ENCODE measurements at places on chromosomes 16 and 17. TPM values are rescaled to one million over a fixed set of nuclear protein-coding genes. Genes with fewer than 3 reads are reported as not detected.

GRCh38 chr16:19524616-19525384 is 1.1 kb downstream of the CCP110 start:
- no peak for DNase-seq

DNA sequence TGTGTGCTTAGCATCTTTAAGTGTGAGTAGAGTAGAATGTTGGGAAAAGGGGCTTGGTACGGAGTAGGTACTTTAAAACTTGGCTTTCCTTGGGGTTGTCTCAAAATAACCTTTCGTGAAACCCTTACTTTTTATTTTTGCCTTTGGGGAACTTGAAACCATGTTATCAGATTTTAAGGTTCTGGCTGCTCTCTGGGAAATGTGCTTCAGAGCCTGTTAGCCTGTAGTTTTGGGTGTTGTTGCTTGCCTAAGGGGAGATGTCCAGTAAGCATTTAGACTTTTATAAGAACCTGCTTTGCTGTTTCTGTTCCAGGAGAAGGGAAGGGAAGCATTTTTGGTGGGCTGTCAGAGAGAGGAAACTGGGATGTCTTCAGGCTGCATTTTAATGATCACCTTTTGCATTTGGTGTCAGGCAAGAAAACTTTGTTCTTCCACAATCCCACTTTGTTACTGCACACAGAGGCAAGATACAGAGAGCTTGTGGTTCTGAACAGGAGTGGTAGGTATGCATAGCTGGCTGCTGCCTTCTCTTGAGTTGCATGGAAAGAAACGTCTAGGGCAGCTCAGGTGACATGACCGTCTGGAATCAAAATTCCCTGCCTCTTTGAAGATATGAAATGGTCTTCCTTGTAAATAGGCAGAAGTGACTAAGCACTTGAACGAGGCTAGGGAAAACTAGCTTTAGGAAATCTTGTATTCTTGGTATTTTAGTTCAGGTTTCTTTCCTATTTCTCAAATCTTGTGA is 1.7 kb downstream of the RABEP1 start:
- DNase-seq: no peak

GRCh38 chr17:16881239-16881924 is 90.5 kb downstream of the TNFRSF13B start:
- no peak for DNase-seq

DNA sequence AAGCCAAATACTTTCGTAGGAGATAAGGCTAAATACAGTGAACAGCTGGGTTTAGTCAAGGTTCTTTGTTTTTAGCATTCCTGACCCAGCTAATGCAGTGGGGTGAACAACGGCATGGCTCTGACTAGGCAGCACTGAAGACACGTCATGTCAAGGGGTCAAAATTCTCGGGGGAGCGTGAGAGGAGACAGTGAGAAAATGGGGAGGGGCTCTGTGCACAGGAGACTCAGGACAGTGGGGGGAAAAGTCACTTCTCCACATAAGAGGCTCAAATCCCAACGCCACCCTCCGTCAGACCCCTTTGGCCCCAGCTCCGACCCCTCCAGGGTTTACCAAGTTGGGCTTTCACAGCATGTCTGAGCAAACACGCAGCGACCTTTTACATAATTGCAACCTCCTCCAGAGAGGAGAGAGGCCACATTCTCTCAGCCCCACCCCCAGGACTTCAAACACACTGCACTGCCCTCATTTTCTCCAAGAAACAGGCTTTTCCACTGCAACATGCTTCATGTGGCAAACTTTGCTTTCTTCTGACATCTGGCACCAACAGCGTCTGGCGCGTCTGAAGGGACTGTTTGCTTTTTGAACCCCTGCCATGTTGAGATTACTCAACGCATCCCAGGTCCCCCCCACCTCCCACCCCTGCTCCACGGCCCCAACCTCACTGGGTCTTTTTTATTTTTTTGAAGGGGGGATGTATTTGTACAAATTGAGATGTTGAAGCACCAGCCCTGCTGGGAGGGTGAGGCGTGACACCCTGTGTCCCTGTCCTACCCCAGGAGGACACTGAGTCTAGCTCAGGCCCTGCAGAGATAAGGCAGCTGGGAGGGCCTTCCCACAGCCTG is 30.0 kb downstream of the AXIN2 start:
- DNase-seq: no peak

GRCh38 chr17:74599023-74599399 is 6.9 kb upstream of the CD300LD start:
- no peak for DNase-seq

DNA sequence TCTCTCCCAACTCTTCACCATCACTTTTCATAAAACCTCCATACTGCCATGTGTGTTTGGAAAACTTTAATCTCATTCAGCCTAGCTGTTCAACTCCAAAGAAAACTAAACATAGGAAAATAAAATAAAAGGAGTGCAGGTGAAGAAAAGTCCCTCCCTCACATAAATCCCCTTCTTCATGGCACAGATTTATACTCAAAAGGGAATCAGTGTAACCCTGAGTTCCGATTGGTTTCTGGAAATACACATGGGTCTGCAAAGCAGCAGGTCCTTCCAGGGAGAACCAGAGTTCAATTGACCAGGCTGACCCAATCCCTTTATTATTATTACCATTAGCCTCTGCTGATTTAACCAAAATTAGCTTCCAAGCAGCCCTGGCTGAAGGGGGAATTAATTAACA is 8.9 kb upstream of the HOXB2 start:
- DNase-seq: no peak

DNA sequence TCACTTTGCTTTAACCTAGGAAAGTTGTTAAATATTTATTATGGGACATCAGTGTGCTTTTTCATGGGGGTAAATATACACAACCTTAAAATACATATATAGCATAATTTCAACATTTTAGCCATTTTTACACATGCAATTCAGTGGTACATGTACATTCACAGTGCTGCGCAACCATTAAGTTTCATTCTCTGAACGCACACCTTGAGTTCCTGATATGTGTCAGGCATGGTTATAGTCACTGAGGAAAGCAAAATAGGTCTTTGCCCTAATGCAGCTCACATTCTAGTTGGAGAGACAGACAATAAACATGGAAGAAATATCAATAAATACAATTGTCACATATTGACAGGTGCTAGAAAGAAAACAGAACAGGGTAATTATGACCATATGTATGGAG is 12.8 kb upstream of the CNEP1R1 start:
- no peak for DNase-seq

DNA sequence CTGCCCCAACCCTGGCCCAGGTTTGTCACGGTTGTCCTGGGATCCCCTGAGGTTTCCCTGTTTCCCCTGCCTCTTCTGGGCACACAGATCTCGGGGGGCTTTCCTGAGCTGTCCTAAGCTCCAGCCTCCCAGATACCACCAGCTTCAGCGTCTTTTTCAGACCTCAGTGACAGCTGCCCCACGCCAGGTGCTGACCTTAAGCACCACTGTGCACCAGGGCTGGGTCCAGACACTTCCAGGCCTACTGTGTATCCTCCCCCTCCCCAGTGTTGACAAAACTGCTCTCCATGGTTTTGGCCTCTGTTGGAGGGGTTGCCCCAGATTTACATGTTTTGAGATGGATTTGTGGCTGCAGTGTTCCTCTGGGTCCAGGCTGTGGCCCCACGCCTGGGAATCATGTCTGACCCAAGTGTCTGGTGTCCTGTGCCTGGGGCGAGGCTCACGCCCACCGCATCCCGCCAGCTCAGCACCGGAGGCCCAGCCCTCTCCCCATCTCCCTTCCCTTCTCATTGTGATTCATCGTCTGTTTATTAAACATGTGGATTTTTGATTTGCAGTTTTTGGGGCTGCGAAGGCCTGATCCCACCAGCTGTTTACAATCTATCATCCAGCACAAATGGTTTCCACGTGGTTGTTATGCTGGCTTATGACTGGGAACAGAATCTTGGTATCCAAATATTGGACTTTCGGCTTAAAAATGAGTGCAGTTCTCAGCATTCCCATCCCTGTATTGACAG is 82.1 kb downstream of the METRNL start:
- DNase-seq: no peak

- no peak for DNase-seq
These were observed 29.1 kb downstream of the EFCAB13 start for GRCh38 chr17:47352848-47353247.

DNA sequence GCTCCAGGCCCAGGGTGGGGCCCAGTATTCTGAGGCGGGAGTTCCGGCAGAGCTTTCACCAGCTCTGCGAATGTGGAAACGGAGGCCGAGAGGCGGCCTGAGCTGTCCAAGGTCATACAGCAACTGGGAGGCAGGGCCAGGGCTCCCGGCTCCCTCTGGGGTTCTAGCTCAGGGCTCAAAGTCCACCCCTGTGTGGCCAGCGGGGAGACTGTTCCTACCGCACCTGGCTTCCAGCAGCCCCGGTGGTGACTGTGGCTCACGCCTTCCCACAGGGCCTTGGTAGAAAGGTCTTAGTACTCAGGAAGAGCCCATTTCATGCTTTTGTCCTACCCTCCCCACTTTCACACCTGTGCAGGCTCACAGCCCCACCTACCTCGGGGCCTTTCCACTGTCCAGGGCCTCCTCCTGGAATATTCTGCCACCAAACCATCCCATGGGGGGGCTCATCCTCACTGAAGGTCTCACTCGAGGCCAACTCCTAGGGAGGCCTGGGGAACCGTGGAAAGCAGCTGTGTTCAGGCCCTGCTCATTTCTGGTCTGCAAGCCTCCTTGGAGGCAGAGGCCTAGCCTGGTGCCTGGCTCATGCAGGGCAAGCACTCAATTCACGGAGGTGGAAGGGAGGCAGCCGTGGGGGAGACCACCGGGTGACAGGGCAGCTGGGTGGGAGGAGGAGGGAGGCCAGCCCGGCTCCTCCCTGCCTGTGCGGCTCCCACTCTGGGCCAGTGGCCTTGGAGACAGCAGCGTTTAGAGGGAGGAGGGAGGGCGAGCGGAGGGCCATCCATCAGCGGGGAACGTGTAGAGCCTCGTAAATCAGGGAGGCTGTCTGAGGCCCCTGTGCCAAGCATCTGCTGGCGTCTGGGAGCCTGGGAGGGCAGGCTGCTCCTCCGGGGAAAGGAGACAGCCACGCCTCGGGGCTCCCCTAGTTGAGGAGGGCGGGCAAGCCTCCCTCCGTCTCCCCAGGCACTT is 12.7 kb upstream of the DOC2B start:
- no peak for DNase-seq

- no peak for DNase-seq
These were observed 1.0 kb downstream of the RSPRY1 start for GRCh38 chr16:57186872-57187854.

DNA sequence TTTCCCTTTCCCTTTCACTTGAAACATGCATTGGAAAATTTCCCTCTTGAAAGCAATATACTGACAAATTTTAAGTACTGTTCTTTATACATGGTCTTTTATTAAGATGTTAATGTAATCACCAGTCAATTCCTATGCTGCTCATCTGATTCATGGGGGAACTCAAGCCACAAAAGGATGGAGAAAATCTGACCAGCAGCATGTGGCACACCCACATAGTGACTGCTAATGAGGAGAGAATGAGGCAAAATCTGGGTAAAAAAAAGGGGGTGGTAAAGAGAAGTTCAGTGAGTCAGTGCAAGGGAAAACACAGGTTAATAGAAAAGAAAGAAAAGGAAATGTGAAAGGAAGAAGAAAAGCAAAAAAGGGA is 11.3 kb downstream of the RFFL start:
- no peak for DNase-seq

- no peak for DNase-seq
These were observed 228.7 kb downstream of the CDH13 start for GRCh38 chr16:82855471-82855870.

- no peak for DNase-seq
These were observed 8.9 kb downstream of the TLE7 start for GRCh38 chr16:71432906-71433305.

DNA sequence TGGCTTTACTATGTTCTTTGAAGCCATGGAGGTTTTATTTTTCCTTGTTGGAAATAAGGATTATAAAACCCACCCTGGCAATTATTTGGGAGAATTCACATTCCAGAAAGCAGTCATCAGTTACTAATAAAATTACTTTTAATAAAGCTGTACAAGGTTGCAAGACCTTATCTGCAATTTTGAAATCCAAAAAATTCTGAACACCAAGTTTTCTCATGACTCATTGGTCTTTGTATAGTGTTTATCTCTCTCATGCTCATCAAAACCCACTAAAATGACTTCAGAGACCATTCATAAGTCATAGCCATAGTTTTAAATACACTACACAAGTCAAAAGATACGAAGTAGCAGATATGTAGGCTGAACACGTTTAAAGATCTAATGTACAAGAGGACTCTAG is 6.0 kb upstream of the KRT38 start:
- no peak for DNase-seq

DNA sequence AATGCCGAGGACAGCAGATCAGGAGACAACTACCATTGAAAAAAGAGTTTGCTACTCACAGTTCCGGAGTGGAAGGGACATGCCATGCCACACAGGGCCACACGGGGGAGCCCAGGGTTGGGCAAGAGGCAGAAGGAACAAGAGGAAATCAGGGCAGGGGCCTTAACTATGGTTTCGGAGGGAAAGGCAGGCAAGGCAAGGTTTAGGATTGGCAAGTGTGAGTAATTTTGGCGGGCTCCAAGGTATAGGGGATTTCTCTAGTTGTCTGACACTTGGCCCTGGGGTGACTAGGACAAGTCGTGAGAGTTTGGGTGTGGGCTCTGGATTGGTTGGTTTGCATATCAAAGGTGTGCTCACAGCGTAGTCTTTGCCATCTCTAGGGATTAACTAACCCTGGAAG is 27.0 kb upstream of the NTN1 start:
- peak; percentile 50 for DNase-seq

DNA sequence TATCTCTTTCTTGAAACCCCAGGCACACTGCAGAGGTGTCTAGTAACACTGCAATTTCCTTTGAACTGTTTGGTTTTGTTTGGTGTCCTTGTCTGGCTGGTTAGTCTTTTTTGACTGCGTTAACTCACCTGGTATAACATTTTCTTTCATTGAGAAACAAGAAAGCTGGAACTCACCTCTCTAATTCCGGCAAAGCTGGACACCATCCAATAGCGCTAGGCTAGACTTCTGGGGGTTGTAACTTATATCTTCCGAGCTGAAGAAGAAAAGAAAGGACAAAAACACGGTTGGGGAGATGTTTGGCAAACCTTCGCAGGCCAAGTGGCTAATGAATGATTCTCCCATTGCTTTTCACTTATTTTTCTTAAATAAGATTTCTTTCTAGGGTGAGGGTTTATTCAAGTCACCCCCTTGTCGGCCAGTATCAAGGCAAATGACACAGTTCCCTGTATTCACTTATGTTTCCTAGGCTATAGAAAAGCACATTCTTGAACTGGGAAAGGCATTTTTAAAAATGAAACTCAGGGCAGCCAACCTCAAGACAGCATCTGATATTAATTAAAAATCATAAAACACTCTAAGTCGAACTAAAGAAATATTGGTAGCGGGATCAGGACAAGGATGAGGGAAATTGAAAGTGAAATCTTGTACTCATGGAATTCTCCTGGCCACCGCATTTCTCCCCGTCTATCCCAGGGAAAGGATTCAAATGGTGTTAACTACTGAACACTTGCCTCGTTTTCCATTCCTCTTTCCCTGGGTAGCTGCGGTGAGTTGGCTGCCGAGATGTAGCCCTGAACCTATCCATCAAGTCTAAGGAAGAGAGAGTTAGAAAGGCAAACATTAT is 95.9 kb upstream of the ZFHX3 start:
- no peak for DNase-seq

- DNase-seq: no peak
These were observed 11.6 kb upstream of the TMEM100 start for GRCh38 chr17:55734128-55734781.

MILR1 gene
- total RNA-seq: 0.82 TPM

TMUB2 gene
- 22.0 TPM for total RNA-seq

PIPOX gene
- total RNA-seq: 4.9 TPM

KRTAP2-3 gene
- total RNA-seq: not detected

NPIPB9 gene
- 2.4 TPM for total RNA-seq

BFAR gene
- 58.3 TPM for total RNA-seq

CES3 gene
- total RNA-seq: under 0.01 TPM

CCL8 gene
- total RNA-seq: not detected

RAB26 gene
- 4.1 TPM for total RNA-seq

MFAP4 gene
- 0.82 TPM for total RNA-seq

MYH8 gene
- total RNA-seq: under 0.01 TPM

PKMYT1 gene
- 1.2 TPM for total RNA-seq

PYY gene
- not detected for total RNA-seq
